NCI-H526 (cell line): ENCODE measurements at places on chromosomes 2 and 18.

GRCh38 chr2:178234648-178235047 lies 40.3 kb downstream of the OSBPL6 start:
- DNase-seq = no peak

DNA sequence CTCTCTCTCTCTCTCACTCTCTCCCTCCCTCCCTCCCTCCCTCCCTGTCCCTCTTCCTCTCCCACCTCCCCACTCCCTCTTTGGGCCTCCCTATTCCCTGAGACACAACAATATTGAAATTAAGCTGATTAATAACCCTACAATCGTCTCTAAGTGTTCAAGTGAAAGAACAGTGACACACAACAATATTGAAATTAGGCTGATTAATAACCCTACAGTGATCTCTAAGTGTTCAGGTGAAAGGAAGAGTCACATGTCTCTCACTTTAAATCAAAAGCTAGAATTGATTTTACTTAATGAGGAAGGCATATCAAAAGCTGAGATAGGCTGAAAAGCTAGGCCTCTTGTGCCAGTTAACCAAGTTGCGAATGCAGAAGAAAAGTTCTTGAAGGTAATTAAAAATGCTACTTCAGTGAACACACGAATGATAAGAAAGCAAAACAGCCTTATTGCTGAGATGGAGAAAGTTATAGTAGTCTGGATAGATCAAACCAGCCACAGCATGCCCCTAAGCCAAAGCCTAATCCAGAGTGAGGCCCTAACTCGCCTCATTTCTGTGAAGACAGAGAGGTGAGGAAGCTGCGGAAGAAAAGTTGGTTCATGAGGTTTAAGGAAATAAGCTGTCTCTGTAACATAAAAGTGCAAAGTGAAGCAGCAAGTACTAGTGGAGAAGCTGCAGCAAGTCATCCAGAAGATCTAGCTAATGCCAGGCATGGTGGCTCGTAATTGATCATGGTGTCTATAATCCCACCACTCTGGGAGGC lies 21.3 kb downstream of the MALT1 start:
- DNase-seq = no peak

GRCh38 chr2:9699139-9700108 lies 68.6 kb upstream of the YWHAQ start:
- no peak for DNase-seq

DNA sequence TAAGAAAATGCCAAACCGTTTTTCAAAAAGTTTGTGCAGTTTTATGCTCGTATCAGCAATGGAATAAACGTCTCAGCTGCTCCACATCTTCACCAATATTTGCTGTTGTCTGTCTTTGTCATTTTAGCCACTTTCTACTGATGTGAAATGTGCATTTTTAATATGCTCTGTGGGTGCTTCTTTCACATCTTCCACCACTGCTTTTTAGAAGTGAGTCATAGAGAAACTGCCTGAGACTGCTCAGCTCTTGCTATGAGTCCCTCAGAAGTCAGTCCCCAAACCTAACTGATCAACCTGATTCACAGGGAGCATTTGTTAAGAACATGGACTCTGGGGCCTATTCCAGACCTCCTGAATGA lies 41.0 kb upstream of the EPC2 start:
- DNase-seq = no peak

DNA sequence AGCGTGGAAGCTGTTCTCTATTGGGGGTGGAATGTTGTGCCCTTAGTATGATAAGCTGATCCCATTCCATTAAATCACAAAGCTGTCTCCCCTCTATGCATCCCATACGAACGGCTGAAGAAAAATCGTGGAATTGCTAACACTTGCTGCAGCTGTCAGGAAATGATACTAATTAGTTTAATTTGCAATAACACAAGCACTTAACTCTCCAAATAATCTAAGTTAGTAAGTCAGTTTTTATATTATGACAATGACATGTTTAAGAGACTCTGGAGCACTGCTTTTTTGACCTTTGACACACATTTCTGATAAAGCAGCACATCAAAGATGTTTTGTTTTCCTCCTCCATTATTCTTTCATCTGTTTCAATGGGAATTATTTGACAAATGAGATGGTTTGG lies 123.7 kb upstream of the SATB2 start:
- DNase-seq = peak; percentile 44

DNA sequence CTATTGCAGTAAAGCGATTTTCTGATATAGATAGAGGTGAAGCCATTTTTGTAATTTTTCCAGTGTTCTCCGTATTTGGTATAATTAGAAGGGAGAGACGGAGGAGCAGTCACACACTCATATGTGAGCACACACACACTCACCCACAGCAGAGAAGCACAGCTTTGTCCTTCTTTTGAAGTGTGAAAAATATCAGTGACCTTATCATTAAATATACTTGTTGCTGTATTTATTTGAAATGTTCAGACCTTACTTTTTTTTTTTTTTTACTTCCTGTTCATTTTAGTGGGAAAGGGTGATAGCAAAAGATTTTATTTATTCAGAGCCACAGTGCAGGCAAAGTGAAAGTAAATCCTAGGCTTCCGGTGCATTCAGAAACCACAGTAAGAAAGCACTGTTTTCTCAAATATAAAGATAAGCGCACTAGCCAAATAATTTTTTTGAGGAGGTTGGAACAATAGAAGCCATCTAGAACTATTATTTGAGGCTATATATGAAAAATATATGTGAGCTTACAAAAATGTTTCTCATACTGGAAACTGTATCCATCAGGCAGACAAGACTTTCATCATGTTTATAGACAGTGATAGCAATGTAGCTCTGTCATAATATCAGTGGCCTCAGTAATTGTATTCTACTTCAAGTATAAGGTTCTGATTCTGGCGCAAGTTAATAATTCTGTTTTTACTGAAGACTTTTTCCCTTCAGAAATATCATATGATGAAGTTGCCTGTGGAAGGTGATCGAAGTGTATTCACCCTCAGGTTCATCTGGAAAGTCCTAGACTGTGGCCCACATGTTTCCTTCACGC lies 37.2 kb downstream of the TSHZ1 start:
- DNase-seq = peak; percentile 49

GRCh38 chr2:203959672-203960071 lies 23.1 kb downstream of the ICOS start:
- DNase-seq = no peak

GRCh38 chr18:13676471-13676870 lies 49.9 kb downstream of the FAM210A start:
- no peak for DNase-seq

DNA sequence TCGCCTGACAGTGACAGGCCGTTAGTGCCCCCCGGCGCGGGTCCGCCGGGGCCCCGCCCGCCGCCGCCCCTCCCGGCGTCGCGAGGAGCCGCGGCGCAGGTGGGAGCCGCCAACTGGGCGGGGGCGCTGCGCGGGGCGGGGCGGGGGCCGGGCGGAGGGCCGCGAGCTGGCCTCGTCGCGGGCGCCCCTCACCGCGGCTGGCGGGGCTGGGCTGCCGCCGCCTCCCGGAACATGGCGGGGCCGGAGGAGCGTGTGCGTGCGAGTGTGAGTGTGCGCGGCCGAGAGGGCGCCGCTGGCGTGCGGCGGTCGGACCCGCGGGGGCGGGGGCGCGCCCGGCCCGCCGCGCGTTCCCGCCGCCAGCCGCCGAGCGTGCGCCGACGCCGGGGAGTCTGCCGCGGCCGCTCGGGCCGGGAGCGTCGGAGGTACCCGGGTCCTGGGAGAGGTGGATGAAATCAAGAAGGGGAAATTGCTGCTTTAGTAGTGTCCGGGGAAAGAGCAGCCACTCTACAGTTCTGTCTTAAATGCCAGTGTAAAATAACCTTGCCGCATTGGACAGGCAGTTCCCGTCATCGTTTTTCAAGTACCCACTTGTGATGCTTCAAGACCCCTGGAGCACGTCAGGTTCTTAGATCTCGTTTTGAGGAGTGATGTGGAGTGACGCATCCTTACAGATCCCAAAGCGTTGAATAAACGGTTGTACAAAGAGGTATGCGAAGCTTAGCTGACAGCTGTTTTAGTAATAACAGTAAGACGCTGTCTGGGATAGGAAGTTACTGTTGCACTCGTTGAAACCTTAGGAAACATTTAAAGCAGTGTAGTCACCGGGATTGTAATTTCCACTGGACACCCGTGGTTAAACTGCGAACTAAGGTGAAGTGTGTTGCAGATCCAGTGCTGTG lies 836 bp downstream of the ANKRD12 start:
- peak; percentile 77 for DNase-seq

- DNase-seq = no peak
These were observed 32.7 kb downstream of the PPP4R1 start for GRCh38 chr18:9581667-9582066.

GRCh38 chr2:223886726-223887125 lies 49.3 kb upstream of the AP1S3 start:
- no peak for DNase-seq

GRCh38 chr18:75694292-75694691 lies 266.8 kb upstream of the SMIM21 start:
- DNase-seq = peak; percentile 24

GRCh38 chr2:112254466-112255240 lies at the start of gene ZC3H8:
Gene ZC3H8 (minus strand): TSS chr2:112255042. CDS start chr2:112254981, 61 bp downstream.
- peak; percentile 96 for DNase-seq

DNA sequence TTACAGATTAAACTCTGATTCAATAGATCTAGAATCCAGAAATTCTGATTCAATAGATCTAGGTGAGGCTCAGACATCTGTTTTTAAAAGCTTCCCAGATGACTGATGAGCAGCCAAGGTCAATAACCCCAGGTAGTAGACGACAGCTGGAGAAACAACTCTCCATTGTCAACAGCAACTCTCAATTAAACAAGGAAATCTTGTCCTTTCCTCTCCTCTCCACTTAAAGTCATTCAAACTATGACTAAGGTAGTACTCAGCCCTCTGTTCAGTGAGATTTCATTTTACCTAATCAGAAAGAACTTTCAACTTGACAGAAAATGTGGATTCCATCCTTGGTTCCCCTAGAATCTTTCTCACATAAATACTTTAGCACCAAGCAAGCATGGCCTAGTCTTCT lies 94.6 kb upstream of the SCG2 start:
- no peak for DNase-seq

GRCh38 chr2:17749753-17750438 lies 3.7 kb downstream of the SMC6 start:
- DNase-seq = no peak

GRCh38 chr2:69578198-69578540 lies 65.4 kb downstream of the AAK1 start:
- no peak for DNase-seq

- DNase-seq = no peak
These were observed 793.9 kb upstream of the NRXN1 start for GRCh38 chr2:51825823-51826222.

GRCh38 chr2:171307560-171307959 lies 126.2 kb downstream of the METTL8 start:
- DNase-seq = no peak

DNA sequence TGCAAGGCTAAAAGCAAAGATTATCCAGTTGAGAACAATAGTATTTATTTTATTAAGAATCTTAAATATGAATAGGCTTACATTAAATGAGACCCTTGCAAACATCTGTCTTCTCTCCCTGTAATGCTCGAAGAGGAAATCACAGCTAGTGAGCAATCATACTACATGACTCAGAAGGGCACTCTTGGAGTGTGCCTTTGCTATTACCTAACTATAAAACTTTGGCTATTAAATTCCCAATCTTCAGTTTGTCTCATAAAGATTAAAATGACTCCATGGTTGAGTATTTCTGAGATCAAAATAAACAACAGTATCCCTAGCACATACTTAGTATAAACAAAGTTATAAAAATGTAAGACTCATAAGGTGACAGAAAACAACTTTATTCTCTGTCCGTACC lies 296.9 kb downstream of the KCNJ3 start:
- no peak for DNase-seq

DNA sequence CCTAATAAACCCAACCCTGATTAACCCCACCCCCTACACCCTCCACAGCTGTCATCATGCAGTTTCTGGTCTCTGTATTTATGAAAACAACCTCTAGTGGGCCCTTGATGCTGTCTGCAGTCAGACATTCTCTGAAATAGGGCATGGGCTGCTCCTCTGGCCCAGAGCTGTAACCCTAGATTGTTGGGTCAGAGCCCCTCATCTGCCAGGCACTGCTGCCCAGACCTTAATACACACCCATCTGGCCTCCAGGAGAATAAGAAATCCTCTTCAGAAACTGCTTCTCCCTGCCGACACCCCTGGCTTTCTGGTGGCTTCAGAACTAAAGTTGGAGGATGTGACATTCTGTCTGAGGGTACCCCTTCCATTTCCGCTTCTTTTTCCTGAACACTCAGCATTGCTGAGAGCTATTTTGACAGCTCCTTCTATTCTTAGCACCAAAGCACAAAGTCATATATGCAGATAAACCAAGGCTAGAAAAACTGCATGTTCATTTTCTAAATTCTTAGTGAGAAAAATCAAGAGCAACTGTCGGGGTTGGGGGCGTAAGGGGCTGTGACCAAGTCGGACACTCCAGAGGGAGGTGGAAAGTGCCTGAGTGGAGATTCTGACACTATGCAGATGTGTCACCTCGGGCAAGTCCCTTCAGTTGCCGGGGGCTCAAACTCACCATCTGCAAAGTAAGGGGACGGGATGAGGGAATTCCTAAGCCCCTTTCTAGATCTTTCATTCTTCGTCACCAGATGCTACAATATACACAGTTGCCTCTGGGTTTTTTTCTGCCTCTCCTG lies 28.7 kb downstream of the SRSF7 start:
- DNase-seq = no peak

- DNase-seq = peak; percentile 60
These were observed 796 bp upstream of the DYSF start for GRCh38 chr2:71452565-71452964.

DNA sequence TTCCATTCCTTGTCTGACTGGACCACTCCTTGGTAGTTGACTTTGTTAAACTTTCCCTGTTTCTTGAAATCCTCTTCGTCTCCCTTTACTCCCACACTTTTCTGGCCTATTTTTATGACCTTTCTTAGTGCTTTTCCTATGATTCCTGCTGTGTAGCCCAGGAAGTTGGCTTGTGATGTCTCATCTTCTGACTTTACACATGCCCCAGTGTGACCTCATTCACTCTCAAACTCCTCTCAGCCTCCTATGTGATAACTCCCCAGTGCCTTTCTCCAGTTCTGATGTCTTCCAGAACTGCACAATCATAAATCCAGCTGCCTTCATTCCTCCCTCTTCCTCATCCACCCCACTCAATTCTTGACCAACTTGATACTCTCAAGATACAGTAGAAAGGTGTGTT lies 407.6 kb downstream of the TGIF1 start:
- no peak for DNase-seq

GRCh38 chr2:75605770-75606529 lies 40.6 kb upstream of the MRPL19 start:
- DNase-seq = peak; percentile 22

- no peak for DNase-seq
These were observed 791.4 kb upstream of the FANCL start for GRCh38 chr2:59032499-59032898.

DNA sequence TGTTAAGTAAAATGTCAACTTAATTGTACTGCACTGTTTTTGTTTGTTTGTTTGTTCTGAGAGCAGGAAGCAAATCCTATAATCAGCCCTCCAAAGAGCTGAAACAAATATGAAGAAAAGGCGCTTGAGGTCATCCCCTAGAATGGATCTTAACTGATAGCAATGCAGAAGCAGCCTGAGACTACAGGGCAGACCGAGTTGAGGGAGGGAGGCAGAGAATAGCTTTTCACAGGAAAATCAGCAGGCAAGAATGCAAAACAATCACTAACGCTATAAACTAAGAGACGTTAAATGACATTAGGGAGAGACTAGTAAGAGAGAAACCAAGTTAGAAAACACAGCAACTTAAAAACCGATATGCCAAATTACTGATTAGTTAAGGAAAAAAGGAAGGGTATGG lies 37.2 kb downstream of the GALNT1 start:
- DNase-seq = peak; percentile 17
